ENCODE measurements at places on chromosomes 6 and 20.
A peak's percentile ranks its signal among the peaks of the same experiment; 100 is the strongest.

DNA sequence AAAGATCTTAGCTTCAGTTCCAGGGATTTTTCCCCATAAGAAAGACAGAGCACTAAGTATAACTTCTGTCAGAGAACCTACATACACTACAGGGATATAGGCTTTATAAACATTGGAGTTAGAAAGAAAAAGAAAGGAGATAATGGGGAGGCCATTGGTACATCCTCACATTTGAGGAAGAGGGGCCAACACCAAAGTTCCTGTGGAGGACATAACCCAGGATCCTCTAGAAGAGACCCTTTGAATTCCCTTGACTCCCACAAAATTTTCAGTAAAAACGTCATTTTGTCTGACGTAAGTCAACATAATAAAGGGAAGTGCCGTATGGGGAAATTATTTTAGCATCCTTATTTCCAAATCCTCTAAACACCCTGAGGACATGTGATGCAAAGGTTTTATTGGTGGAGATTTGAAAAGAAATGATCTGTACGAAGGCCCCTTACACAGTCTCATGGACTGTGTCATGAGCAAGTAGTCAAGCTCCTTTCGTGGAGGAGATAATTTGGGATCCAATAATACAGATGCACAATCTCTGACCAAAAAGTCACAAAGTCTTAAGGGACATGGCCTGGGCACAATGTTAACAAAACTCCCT, 33.2 kb downstream of the HLA-DRA start:
- no peak for DNase-seq

DNA sequence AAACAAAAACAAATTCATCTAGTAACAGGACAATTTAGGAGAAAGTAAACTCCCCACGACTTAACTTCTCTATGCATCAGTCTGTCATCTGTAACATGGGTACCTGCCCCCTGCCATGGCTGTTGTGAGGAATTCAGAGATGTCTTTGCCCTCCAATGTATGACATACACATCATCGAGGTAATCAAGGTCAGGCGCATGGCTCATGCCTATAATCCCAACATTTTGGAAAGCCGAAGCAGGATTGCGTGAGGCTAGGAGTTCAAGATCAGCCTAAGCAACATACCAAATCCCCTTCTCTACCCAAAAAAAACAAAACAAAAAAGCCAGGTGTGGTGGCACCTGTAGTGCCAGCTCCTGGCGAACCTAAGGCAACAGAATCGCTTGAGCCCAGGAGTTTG, 9.0 kb downstream of the EEF1A1 start:
- no peak for DNase-seq

DNA sequence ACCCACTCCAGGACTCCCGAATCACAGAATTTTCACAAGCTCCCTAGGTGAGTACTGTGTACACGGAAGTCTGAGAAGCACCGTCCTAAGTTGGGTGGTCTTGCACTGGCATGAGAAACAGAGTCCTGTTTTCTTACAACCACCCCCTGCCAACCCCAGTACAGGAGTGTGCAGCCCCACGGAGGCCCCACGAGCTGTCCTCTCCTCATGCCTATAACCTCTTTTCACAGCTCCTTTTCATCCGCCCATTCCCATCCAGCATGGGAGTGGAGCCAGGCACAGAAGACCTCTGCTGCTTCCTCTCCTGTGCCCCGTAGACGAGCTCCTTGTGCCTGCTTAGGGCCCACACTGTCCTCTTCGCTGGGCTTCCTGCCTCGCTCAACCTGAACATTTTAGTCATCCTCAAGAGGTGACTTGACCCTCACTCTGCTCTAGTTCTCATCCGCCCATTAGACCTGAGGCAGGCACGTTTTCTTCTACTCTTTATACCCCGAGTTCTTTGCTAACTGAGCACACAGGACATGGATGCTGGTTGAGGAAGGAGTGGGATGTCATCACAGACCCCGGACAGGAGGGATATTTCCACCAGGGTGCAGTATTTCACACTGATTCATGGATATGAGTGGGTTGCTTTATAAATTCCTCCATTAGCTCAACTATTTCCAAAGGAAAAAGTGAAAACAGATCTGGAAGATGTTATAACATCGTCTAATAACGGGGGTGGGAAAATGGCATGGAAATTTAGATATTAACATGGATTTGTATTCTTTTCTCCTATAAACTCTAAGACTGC, 160.5 kb downstream of the TTLL2 start:
- peak; percentile 10 for DNase-seq

DNA sequence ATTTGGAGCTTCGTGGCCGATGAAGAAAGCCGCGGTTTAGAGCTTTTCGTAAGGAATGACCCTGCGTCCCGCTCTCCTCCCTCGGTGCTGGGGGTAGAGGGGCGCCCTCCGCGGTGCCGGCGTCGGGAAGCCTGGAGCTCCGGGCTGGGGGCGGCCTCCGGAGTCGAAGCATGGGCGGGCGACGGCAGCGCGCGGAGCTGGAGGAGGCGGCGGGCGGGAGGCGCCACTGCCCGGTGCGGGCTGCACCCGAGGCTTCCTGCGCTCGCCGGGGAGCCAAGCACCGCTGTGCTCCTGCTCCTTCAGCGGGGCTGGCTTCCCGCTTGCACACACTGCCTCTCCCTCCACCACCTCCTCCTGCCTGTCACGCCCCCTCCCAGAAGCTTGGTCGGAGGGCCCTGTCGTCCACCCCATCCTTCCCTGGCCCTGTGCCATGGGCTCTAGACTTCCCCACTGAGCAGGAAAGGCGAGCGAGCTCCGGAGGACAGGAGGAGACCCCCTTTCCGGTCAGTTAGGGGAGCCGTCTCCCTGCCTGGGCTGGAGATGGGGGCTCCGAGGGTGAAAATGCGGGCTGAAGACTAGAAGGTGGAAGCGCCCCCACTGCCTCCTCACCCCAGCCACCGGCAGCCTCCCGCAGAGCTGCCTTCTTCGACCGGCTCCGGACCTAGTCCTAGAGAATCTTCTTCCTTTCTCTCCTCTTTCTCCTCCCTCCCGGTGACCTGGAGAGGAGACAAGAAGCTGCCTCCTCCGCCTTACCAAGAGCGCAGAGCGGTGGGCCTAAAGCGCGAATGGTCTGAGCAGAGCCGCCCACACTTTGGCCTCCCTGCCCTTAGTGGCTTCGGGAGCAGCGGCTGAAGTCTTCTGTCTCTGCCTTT, 1.8 kb downstream of the CDH4 start:
- no peak for DNase-seq

DNA sequence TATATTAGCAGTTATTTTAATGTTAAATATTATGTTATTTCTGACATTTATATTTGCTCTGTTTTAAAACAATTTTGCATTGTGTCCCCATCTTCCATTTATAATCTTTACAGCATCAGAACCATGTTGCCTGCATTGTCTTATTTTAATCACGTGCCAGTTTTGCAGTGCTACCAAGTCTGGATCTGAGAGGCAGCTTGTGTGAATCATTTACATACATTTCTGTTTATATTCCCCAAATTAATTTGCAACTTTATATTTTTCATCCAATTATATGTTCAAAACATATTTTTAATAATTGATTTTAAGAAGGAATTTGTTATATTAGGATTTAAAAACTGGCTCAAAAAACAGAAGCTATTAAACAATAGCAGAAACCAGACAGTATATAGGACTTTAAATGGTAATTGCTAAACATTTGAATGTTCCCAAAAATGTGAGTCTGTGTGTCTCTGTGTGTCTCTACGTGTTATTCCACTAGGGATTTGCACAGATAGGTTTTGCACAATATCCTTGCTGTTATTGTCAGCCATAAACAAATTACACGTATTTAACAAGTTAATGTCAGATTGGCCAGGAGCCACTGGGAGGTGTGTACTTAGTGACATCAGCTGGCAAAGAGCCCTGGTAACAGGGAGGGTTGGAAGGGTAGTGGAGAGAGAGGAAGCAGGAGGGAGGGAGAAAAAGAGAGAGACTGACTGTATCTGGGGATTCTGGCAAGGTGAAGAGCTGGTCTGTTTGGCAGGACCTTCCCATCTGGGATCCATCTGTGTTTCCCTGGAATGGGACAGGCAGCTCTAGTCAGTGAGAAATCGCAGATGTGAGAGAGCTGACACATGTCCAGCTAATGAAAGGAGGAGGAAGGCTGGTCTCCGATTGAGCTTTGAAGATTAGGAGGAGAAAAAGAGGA, 72.1 kb downstream of the CBFA2T2 start:
- DNase-seq = peak; percentile 69
